ENCODE measurements at places on chromosomes 3 and 15.

- no peak for DNase-seq
Observed at GRCh38 chr3:134274571-134274970, 23.9 kb upstream of the RYK start.

DNA sequence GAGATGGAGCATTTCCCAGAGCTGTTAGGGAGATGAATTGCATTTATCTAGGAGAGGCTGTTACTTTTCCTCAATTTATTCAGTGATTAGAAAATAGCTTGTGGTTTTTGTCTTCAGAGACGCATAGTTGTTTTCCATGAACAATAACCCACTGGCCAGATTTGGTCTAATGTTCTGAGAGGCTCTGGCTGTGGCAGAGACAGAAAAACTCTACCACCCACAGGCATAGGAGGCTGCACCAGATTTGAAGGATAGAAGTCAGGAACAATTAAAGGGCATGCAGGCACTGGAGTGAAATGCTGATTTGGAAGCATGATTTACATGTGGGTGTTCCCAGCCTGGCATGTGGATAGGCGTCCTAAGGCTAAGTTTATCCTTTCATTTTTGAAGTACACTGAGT is 143.5 kb downstream of the NFKBIZ start:
- no peak for DNase-seq

- no peak for DNase-seq
Observed at GRCh38 chr3:194866236-194866635, 180.6 kb downstream of the FAM43A start.

- no peak for DNase-seq
Observed at GRCh38 chr3:13135811-13136321, 62.6 kb upstream of the IQSEC1 start.

GRCh38 chr15:94395640-94396039 is 164.3 kb downstream of the MCTP2 start:
- DNase-seq = no peak

DNA sequence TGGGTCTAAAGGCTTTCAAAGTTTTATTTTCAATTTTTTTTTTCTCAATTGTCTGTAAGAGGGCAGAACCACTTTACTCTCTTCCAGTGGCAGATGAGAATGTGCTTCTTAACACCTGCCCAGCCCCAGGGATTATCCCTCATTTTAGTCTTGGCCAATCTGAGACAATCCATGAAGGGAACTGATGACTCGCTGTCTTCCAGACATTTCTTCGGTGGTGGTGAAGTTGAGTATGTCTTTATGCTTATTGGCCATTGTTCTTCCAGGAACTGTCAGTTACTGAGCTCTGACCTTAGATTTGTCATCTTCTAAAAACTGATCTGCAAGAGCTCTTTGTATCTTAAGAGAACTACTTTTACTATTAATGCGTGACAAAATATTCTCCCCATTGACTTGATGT is 139.5 kb downstream of the TJP1 start:
- no peak for DNase-seq

DNA sequence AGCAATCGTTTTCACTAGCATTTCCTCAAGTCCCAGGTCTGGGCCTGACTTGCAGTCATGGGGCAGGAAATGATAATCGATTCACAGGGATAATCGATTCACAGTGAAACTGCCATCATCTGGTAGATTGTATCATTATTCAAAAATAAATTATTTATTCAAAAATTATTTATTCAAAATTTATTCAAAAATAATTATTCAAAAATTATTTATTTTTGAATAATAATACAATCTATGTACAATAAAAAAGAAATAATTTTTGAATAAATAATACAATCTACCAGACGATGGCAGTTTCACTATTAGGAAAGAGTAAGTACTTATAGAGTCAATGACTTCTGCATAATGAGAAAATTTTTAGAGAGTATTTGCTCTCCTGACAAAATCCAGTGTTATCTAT is 28.1 kb upstream of the PROK2 start:
- no peak for DNase-seq

DNA sequence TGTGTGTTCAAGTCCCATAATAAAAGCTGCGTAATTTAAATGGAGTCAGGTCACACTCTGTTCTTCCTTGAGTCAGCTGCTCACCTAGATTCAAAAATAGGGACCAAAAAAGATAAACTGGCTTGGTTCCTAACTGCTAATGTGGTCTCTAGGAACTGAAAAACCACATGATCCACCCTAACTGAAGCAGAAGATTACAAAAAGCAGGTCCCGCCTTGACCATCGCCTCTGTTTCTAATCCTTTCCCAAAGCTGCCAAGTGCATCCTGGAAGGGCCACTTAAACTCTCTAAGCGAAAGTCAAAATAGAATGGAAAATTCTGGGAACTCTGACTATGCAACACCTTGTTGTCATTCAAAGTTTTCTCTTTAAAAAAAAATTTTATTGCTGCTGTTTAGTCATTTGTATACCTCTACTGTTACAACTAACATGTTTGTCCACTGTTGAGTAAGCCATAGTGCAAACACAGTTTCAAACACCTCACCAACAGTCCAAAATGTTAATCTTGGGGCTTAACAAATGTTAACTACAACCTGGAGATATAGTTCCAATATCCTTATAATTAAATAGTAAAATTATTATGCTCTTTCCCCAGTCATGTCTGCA is 88.9 kb upstream of the THBS1 start:
- DNase-seq = no peak

DNA sequence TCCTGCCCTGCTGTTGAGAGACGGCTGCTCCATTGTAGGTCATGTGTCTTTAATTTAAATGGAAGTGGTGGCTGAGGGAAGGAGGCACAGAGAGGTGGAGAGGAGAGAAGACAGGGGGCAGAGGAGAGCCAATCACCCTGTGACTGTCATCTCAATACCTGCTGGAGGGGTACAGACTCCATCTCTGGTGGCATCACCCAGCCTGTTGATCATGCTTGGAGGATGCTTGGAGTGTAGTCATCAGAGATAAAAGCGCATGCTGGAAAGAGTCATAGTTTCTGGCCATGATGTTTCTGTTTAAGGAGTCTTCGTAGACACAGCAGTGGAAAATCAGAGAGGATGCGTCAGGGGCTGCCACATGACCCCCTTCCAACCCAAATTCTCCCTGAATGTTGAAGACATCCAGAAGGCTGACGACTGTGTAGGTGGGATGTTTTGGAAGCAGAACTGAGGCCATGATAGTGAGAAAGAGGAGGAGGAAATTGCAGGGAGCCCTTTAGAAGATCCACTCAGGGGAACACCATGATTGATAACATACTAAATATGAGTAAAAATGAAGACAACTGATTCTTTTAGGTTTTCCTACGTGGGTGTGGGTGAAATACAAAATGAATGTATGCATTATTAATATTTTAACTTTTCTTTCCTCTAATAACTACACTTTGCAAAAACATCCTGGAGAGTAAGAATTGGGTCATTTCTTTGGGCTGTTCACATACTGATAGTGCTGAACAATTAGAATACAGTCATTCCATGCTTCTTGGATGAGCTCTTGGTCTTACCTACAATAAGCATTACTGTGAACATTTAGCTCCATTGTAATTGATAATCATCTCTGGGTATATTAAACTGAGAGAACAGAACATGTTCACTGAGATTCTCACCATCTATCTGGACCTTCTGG is 210.6 kb upstream of the ATP10A start:
- DNase-seq = no peak

GRCh38 chr3:71092665-71093064 is 490.9 kb downstream of the FOXP1 start:
- no peak for DNase-seq

- DNase-seq = no peak
Observed at GRCh38 chr3:135215516-135215915, 420.5 kb downstream of the EPHB1 start.

DNA sequence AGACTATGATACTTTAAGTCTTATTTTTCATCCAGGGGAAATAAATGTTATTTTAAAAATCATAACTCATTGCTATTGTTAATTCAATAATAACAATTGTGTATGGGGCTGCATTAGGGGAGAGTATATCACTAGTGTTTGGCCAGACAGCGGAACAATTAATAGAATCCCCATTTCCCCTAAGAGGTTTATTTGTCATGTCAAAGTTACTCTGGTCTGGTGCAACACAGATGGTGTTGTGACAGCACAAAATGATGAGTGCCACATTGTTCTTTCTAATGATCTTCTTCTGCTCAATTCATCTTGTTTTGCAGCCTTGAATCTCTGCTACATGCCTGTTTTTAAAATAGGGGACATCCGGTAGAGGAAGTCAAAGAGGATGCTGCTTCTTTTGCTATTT is 351.6 kb downstream of the NSUN3 start:
- no peak for DNase-seq

DNA sequence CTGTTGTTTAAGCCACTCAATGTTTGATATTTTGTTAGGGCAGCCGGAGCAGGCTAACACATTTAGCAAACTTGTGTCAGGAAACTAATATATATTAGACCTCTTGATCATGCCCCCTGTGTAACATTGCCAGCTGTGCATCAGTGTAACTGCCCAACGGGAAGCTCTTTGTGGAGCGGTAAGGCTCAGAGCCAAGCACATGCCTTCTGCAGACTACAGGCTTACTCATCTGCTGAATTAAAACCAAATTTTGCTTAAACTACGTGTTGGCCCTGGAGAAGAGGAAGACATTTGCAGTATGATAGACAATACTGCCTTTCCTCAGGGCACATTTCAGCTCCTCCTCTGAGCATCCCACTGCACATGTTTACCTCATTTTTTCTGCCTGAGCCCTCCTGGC is 50.5 kb upstream of the KCNMB2 start:
- DNase-seq = no peak

DNA sequence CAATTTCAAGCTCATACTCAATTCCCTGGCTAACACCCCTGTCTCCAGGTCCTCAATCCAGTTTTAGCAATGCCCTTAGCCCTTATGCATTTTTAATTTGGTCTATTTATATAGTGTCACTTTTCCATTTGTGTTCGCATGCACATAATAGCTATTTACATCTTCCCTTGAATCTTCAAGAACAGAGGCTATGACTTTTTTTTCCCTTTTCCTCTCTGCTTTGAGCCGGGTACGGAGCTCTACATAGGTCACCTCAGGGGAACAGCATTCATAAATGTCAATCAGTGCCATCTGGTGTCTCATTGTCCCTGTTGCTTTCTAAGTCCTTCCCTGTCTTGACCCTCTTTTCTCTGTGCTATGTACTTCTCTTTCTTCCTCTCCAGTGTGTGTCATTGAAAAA is 26.5 kb upstream of the ACTC1 start:
- no peak for DNase-seq

GRCh38 chr3:161310649-161311423 is 60.5 kb downstream of the SPTSSB start:
- peak; percentile 51 for DNase-seq

DNA sequence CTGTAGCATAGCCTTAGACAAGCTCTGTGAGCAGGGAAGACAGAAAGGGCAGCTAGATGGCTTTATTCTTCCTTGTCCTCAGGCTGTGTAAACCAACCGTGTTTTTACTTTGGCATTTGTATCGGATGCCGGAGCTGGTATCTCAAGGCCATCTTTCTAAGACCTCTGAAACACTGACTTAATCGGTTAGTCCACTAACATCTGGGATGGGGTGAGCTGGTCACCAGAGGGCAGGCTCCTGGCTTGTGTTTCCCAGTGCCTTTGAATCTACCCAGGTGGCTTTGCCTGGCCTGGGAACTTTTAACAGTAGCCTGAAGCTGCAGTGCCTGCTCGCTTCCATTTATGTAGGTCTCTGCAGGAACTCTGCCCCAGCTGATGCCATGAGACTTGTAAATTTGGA is 252.7 kb downstream of the NR1D2 start:
- DNase-seq = no peak

DNA sequence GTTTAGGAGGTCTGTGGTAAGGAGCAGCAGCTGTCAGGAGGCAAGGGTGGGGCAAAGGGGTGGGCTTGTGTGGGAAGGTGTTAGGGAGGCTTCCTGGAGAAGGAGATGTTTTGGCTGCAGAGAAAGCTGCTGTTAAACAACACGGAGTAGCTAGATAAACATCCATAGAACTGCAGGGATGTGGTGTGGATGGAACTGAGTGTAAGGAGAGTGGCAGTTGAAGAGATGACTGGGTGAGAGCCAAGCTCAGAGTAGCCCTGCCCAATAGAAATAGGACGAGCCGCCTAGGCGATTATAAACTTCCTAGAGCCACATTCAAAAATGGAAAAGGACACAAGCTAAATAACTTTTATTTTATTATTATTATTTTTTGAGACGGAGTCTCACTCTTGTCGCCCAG is 19.9 kb downstream of the RPLP1 start:
- no peak for DNase-seq

DNA sequence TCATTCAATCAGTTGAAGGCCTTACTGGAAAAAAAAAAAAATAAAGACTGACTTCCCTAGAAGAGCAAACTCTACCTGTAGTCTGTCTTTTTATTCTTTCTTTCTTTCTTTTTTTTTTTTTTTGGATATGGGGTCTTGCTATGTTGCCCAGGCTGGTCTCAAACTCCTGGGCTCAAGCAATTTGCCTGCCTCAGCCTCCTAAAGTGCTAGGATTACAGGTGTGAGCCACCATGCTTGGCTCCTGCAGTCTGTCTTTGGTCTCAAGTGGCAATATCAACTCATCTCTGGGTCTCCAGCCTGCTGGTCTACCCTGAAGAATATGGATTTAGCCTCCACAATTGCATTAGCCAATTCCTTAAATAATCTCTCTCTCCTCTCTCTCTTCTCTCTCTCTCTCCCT is 167.7 kb upstream of the P2RY1 start:
- no peak for DNase-seq

DNA sequence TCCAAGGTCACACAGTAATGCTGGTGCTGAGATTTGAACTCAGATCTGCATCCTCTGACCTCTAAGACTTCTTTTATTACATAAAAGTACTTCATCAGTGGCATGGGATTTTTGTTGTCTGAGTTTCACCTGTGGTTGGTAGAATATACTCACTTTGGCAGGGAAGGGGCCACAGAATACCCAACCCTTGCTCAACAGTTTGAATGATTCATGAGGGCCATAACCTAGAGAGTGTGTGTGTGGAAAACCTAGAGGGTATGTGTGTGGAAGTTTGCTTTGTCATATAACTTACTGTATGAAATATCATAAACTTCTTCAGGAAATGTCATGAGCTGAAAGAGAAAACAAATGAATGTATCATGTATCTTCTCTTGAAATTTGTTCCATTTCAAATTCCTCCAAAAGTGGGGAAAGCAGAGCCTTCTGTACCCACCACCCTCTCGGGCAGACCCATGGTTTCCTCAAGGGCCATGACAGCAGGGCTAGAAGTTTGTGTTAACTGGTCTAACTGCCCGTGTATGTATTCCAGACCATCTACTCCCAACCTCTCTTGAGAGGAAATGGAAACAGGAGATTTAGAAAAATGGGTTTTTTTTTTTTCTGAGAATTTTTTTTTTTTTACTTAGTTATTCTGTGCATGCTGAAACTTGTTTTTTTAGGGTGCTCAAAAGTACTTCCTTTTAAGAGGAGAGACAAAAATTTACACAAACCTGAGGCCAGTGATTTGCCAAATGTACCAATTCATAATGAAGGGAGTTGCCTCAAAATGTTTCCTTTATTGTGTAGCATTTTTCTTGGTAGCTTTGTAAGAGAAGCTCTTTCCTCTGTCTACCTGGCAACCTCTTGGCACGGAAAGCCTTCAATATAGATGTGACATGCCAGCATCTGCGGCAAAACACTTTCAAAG is 127.0 kb downstream of the TPRG1 start:
- no peak for DNase-seq
